ENCODE measurements at places on chromosomes 12 and 14. TPM values are rescaled to one million over a fixed set of nuclear protein-coding genes. Genes with fewer than 3 reads are reported as not detected.

DNA sequence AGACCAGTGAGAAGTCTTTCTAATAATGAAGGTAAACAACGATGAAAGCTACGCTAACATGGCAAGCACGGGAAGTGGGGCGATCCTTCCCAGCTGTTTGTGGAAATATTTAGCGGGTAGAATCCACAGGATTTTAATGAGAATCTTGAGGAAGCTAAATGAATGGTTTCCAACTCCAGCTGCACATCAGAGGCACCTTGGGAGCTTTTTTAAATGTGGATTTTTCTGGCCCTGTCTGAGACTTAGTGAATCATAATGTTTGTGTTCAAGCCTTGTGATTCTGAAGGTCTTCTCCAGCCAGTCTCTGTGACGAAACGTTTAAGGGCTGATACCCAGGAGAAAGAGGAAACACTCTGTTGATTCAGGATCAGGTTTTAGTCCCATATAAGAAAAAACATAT, 169.8 kb downstream of the CAPZA3 start:
- H3K4me3 ChIP-seq: no peak overlapping the region
- DNase-seq: no peak
- H3K27ac ChIP-seq: no peak overlapping the region
- H3K27me3 ChIP-seq: no peaks in the 10 kb centered on the region
- no peaks in the 10 kb centered on the region for H3K4me1 ChIP-seq

- peaks cover 71% of the 10 kb centered on the region for H3K36me3 ChIP-seq
- no peaks in the 10 kb centered on the region for H3K4me1 ChIP-seq
- H3K27ac ChIP-seq: no peak overlapping the region
- H3K27me3 ChIP-seq: no peaks in the 10 kb centered on the region
- no peak for DNase-seq
- no peak overlapping the region for H3K4me3 ChIP-seq
These were observed 48.1 kb upstream of the LTBP2 start for GRCh38 chr14:74660167-74660566.

RAPGEF3 gene
- total RNA-seq: 19.6 TPM

NKX2-1 gene
- total RNA-seq: 0.62 TPM

Measured in endodermal cell (in vitro differentiated cells).